ENCODE measurements at places on chromosomes 1 and 21. TPM values are rescaled to one million over a fixed set of nuclear protein-coding genes. Genes with fewer than 3 reads are reported as not detected.

The KAZN gene
- 0.63 TPM for total RNA-seq

The CASQ1 gene
- not detected for total RNA-seq

The HLX gene
- 0.10 TPM for total RNA-seq

The CELA3A gene
- total RNA-seq: not detected

The GADD45A gene
- total RNA-seq: 19.0 TPM

The TMCC2 gene
- total RNA-seq: 4.7 TPM

The TRAF5 gene
- total RNA-seq: 72.4 TPM

The OR1C1 gene
- not detected for total RNA-seq

The LCE2A gene
- not detected for total RNA-seq

The CFAP45 gene
- total RNA-seq: 1.5 TPM

The NRIP1 gene
- 45.9 TPM for total RNA-seq

The TFF3 gene
- not detected for total RNA-seq

The BRINP2 gene
- not detected for total RNA-seq

The RAD54L gene
- 0.80 TPM for total RNA-seq

The OR2T11 gene
- not detected for total RNA-seq

The PAX7 gene
- total RNA-seq: not detected

The RGS8 gene
- not detected for total RNA-seq

The BRWD1 gene
- 121 TPM for total RNA-seq

The LAMB3 gene
- total RNA-seq: 0.73 TPM

The ACTL8 gene
- total RNA-seq: not detected

The B3GALNT2 gene
- 9.5 TPM for total RNA-seq

The ALG14 gene
- total RNA-seq: 0.83 TPM

The ANGPTL1 gene
- not detected for total RNA-seq
